Stomach (tissue), 19 donors: ENCODE measurements at places on chromosomes 7 and 10.
A peak's percentile ranks its signal among the peaks of the same experiment; 100 is the strongest.

DNA sequence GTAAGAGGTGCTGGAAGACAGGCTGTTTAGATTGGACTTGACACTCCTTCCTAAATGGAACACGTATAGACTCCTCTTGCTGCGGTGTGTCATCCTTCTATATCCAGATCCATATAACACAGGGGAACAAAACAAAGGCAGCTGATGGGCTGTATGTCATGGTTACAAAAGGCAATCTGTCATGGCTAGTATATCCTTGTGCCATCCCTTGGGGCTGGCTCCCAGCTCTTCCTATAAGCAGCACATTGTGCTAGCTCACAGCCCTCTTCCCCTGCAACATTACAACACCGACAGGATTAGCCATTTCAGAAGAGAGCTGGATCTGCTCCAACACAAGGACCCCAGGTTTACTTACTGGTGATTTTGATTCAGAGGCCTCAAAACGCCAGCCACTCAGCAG is 15.3 kb downstream of the LIPK start:
- H3K27ac ChIP-seq: no peak overlapping the region
- DNase-seq: no peak
- H3K27me3 ChIP-seq: no peaks in the 10 kb centered on the region
- no peak overlapping the region for H3K4me3 ChIP-seq

DNA sequence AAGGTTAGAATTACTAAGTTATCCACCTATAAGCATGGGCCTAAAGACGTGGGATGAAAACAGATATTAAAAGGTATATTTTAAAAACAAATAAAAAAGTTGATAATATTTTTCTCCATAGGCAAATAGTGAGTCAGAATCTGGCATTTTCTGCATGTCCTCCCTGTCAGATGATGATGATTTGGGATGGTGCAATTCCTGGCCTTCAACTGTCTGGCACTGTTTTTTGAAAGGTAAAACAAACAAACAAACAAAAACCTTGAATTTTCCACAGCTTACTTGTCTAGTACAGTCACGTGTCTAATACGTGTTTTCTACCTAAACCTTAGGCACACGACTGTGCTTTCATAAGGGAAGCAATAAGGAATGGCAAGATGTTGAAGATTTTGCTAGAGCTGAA is 17.4 kb downstream of the HBP1 start:
- no peak overlapping the region for H3K4me3 ChIP-seq
- H3K27ac ChIP-seq: no peak overlapping the region
- DNase-seq: no peak
- H3K27me3 ChIP-seq: no peaks in the 10 kb centered on the region
- H3K4me1 ChIP-seq: peaks cover 22% of the 10 kb centered on the region

- H3K27ac ChIP-seq: no peak overlapping the region
- no peaks in the 10 kb centered on the region for H3K27me3 ChIP-seq
- no peak for DNase-seq
- H3K4me1 ChIP-seq: no peaks in the 10 kb centered on the region
Measured at GRCh38 chr7:116691664-116692063, 19.7 kb downstream of the MET start.

- H3K4me3 ChIP-seq: no peak overlapping the region
- H3K27me3 ChIP-seq: no peaks in the 10 kb centered on the region
- H3K4me1 ChIP-seq: peaks cover 34% of the 10 kb centered on the region
- H3K27ac ChIP-seq: peak overlapping the region; percentile 64
- no peaks in the 10 kb centered on the region for H3K36me3 ChIP-seq
Measured at GRCh38 chr10:14560791-14561765, 213.6 kb downstream of the FAM107B start.

DNA sequence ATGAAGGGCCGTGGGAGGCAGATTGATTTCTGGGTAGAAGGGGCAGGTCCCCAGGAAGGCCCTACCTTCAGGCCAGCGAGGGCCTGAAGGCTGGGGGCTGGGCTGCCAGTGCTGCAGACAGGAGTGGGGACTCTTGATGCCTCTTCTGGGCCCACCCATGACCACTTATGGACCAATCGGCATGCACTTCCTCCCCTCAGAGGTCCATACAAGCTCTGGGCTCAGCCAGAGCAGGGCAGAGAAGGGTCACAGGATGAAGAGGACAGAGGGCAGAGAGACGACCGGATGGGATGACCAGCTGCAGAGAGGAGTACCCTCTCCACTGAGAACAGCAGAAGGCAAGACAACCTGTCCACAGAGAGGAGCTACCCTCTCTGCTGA is 120.1 kb downstream of the DYNC2I1 start:
- no peak overlapping the region for H3K27ac ChIP-seq
- no peaks in the 10 kb centered on the region for H3K36me3 ChIP-seq
- peak overlapping the region; percentile 32 for H3K4me3 ChIP-seq
- peaks cover 22% of the 10 kb centered on the region for H3K4me1 ChIP-seq

DNA sequence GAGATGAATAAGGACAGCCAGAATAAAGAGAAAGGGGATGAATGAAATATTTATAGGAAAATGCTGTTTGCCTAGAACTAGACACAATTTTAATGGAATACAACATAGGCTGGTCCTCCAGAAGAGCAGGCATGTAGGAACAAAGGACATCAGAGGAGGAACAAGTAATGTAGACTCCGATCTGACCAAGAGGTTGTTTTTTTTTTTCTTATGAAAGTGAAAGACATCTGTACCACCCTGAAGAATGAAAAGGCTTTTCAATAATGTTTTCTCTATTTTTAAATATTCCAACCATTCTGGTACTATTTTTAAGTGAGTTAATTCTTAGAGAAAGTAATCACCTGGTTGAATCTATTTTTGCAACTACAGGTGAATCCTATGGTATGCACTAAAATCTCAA is 136.9 kb upstream of the PTN start:
- no peak for DNase-seq
- H3K4me1 ChIP-seq: no peaks in the 10 kb centered on the region
- H3K4me3 ChIP-seq: no peak overlapping the region
- H3K27me3 ChIP-seq: no peaks in the 10 kb centered on the region
- no peak overlapping the region for H3K27ac ChIP-seq
- no peaks in the 10 kb centered on the region for H3K36me3 ChIP-seq

DNA sequence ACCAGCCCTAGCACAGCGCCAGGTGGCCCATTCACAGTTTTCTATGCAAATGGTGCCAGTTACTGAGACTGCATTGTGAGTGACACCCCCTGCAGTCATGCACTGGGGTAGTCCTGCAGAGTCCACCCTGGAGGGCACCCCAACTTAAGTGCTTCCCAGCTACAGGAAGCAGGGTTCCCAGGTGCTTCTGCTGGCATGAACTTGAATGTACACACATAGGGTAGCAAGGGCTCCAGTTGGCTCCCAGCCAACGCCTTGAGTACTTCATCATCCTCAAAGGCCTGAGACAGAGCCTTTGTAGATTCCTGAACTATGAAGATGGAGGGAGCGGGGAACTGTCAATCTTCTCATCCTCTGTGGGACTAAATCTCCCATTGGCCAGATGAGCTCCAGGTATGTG is 11.5 kb upstream of the NPFFR1 start:
- H3K36me3 ChIP-seq: peaks cover 8% of the 10 kb centered on the region
- no peak overlapping the region for H3K4me3 ChIP-seq
- DNase-seq: no peak
- no peak overlapping the region for H3K27ac ChIP-seq
- H3K27me3 ChIP-seq: no peaks in the 10 kb centered on the region

DNA sequence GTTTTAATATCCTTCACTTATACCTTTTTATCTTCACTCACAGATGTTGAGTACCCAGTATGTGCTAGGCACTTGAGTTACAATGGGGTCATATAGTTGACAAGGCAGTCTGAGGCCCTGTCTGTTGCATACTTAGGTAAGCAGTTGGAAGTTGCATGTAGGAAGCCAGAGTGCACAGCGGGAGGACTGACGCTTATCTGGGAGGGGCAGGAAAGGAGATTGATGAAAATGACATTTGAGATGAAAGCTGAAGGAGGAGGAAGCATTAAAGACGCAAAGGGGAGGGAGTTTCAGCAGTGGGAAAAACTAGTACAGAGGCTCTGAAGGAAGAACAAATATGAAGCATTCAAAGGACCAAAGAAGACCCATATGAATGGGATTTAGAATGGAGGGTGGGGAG is 266.2 kb downstream of the HTR7 start:
- no peak for DNase-seq
- no peak overlapping the region for H3K27ac ChIP-seq
- H3K36me3 ChIP-seq: no peaks in the 10 kb centered on the region
- H3K4me3 ChIP-seq: no peak overlapping the region
- no peaks in the 10 kb centered on the region for H3K27me3 ChIP-seq

- H3K27me3 ChIP-seq: no peaks in the 10 kb centered on the region
- peaks cover 6% of the 10 kb centered on the region for H3K4me1 ChIP-seq
- H3K4me3 ChIP-seq: no peak overlapping the region
Measured at GRCh38 chr7:85172530-85172941, 14.3 kb downstream of the SEMA3D start.

- DNase-seq: no peak
- H3K27me3 ChIP-seq: no peaks in the 10 kb centered on the region
- H3K4me1 ChIP-seq: no peaks in the 10 kb centered on the region
Measured at GRCh38 chr7:16095171-16095950, 326.0 kb downstream of the CRPPA start.

DNA sequence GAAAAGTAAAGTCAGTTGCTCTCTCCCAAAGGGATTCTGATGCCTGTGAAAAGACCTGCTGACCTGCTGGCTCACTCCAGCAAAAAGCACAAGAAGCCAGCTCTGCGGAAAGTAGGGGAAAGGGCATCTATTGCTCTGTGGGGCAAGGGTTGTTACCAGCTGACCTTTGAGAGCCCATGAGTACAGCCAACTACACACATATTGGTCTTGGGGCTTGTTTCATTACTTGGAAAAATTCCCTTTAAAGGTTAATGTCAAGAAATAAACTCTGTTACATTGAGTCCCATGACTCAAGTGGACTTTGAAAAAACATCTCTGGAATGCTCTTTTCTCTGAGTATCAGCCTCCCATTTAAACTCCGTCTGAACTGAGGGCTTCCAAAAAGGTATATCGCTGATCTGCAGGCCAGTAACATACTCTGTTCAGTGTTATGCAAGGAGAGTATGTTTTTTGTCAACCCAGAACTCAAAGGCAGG is 53.2 kb downstream of the PANK1 start:
- no peak overlapping the region for H3K4me3 ChIP-seq
- H3K36me3 ChIP-seq: no peaks in the 10 kb centered on the region
- no peaks in the 10 kb centered on the region for H3K27me3 ChIP-seq
- peak overlapping the region; percentile 6 for H3K27ac ChIP-seq
- DNase-seq: peak; percentile 25

DNA sequence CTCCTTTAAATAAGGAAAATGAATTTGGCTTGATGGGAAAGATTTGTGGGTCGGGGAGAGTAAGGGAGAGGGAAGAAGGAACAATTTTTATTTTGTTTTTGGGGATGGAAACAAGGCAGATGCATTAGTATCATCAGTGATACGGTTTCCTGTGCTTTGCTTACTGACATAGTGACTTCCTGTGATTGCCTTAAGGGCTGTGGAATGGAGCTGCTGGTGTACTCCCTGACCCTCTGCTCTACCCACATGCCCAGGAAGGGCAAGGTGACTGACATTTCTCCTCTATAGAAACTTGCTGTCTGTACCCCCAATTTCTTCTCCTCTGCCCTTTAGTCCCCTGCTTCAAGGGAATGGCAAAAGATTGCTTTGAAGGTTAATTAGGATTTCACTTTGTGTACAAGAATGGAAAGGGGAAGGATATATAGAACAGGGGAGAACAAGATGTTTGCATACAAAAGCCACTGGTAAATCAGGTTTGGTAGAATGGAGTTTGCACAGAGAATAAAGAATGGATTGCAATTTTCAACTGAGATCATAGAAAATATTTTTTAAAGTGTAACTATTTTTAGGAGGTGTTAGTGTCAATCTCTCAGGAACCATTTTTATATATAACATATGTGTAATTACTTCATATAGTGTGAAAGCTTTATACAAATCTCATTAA is 129.0 kb upstream of the AGR3 start:
- H3K4me1 ChIP-seq: no peaks in the 10 kb centered on the region
- no peaks in the 10 kb centered on the region for H3K27me3 ChIP-seq
- H3K27ac ChIP-seq: no peak overlapping the region
- no peaks in the 10 kb centered on the region for H3K36me3 ChIP-seq
- DNase-seq: no peak

- no peak overlapping the region for H3K4me3 ChIP-seq
- H3K27me3 ChIP-seq: no peaks in the 10 kb centered on the region
- H3K27ac ChIP-seq: no peak overlapping the region
- H3K36me3 ChIP-seq: no peaks in the 10 kb centered on the region
Measured at GRCh38 chr10:118734475-118734874, 20.3 kb downstream of the CACUL1 start.

DNA sequence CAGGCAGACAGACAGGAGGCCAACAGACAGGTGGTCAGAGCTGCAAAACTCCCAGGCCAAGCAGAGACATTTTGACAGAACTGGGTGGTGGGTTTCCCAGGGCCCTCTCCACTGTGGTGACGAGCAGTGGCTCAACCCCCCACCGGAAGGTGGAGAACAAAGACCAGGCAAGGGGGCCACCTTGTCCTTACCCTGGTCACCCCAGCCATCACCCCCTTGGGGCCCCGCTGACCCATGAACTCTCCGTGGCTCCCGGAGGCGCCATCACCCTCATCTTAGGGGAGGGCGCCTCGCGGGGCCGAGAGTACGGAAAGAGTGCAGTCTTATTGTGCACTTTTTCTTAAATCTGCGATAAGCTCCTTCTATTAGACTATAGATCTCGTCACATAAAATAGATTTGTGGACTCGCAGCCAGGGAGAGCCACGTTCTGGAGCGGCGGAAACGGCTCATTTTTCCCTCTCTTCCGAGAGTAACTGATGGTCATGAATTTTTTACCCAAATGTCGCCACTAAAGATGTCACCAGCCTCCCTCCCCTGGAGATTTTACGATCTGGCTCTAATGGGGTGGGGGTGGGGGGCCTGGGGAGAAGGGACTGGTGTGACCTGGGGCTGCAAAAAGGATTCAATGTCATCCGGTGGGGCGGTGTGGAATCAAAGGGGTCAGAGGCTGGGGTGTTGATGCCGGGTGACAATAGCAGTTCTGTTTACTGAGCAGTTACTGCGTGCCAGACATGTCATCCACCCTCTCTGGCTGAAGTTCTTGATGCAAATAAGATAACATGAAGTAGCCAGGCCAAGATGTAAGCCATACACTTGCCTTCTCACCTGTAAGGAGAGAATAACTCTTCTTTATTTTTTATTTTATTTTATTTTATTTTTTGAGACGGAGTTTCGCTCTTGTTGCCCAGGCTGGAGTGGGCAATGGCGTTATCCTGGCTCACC is 71.1 kb upstream of the MYL10 start:
- no peak for DNase-seq
- no peak overlapping the region for H3K27ac ChIP-seq
- no peaks in the 10 kb centered on the region for H3K36me3 ChIP-seq
- no peak overlapping the region for H3K4me3 ChIP-seq
- H3K4me1 ChIP-seq: no peaks in the 10 kb centered on the region

DNA sequence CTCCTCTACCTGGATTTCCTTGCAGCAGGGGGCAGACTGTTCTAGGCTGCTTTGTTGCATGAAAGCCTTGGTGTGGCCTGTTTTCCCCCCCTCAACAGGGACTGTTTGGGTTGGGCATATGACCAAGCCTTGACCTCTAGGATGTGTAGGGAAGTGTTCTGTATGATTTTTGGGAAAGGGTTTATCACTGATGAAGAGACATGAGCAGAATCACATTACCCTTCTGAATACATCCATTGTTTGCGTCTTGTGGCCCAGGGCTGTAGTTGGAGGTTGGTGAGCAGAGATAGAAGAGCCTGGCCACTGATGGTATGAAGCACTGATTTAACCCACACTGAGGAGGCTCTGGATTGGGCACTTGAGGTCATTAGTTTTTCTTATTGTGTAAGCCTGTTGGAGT is 26.6 kb downstream of the ZNF12 start:
- no peak for DNase-seq
- no peak overlapping the region for H3K4me3 ChIP-seq
- no peaks in the 10 kb centered on the region for H3K4me1 ChIP-seq
- H3K27me3 ChIP-seq: no peaks in the 10 kb centered on the region
- no peaks in the 10 kb centered on the region for H3K36me3 ChIP-seq
- H3K27ac ChIP-seq: no peak overlapping the region
